PC-9 (cell line): ENCODE measurements at places on chromosomes 4 and X. TPM values are rescaled to one million over a fixed set of nuclear protein-coding genes. Genes with fewer than 3 reads are reported as not detected.

- peaks cover 14% of the 10 kb centered on the region for H3K4me1 ChIP-seq
- H3K27ac ChIP-seq, result no peak overlapping the region
- no peaks in the 10 kb centered on the region for H3K36me3 ChIP-seq
Measured at GRCh38 chr4:129362691-129363274, 266.8 kb downstream of the C4orf33 start.

DNA sequence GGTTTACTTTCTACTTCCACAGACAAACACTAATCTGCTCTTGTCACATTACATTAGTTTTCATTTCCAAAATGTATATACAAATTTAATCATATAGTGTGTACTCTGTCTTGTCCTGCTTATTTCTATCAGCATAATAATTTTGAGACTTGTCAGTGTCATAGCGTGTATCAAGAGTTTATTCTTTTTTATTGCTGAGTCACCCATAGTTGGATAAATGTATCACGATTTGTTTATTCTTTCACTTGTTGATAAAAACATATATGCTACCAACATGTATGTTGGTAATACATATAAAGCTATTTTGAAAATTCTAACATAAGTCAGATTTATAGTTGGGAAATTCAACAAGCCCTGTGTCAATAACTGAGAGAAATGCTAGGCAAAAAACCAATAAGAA lies 261.2 kb downstream of the TRAM1L1 start:
- no peak for DNase-seq
- H3K27me3 ChIP-seq, result no peaks in the 10 kb centered on the region
- H3K4me1 ChIP-seq, result no peaks in the 10 kb centered on the region
- H3K27ac ChIP-seq, result no peak overlapping the region
- no peak overlapping the region for H3K4me3 ChIP-seq

Gene NPNT
- 0.20 and 0.48 TPM in 2 replicates for total RNA-seq

DNA sequence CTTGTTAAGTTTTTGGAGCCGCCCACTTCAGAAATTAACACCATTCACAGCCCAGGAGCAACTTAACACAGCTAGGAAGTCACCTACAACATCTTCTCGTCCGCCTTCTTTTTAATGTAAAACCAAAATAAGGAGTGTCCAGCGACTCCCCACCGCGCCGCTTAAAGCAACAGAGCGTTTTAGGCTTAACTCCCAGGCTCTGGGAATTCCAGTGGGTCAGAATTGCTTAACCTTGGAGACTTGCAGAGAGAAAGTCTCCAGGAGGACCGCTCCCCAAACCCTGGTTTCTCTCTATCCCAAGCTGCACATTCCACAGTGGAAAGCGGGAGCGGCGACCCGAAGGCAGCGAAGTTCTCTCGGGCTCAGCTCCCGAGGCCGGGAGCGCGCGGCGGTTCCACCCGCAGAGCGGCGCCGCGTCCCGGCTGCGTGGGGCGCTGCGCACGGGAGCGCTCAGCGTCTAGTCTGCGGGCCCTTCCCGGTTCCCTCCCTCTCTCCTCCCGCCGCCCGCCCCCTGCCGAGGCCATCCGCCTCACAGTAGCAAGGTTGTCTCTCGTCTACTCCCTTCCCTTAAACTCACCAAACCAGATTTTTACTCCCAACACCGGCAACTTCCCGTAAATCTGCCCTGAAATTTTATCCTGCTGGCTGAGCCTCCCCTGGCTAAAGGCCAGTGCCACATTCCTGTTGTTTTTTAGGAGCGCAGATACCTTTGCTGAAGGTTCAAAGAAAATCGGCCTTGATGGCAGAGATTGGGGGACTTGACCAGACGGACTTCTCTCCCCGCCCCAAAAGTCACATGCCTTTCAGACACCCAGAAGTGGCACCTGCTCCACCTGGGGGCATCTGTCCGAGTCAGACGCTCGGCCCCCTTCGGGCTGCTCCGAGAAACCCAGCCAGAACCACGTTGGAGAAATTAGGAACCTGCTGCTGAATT lies at the start of gene RBM47:
Gene RBM47, minus strand, starts transcription at position 464 of the 934 bp plus-strand sequence. CDS start 190,971 bp downstream, outside the sequence.
- peak; percentile 89 for DNase-seq
- peaks cover 44% of the 10 kb centered on the region for H3K4me1 ChIP-seq
- H3K27ac ChIP-seq, result peak within 1 kb of the TSS; percentile 99
- H3K36me3 ChIP-seq, result 0 out of 2 replicates have a peak, but pooled peaks cover 10% of the 10 kb centered on the region

GRCh38 chrX:31331015-31331414 lies 259.2 kb upstream of the FTHL17 start:
- H3K27ac ChIP-seq, result no peak overlapping the region
- H3K27me3 ChIP-seq, result no peaks in the 10 kb centered on the region
- no peaks in the 10 kb centered on the region for H3K36me3 ChIP-seq
- H3K4me3 ChIP-seq, result no peak overlapping the region

GRCh38 chr4:87006426-87006675 lies 71.5 kb downstream of the AFF1 start:
- peak overlapping the region; percentile 85 for H3K27ac ChIP-seq
- DNase-seq, result no peak
- H3K36me3 ChIP-seq, result no peaks in the 10 kb centered on the region
- H3K27me3 ChIP-seq, result no peaks in the 10 kb centered on the region

DNA sequence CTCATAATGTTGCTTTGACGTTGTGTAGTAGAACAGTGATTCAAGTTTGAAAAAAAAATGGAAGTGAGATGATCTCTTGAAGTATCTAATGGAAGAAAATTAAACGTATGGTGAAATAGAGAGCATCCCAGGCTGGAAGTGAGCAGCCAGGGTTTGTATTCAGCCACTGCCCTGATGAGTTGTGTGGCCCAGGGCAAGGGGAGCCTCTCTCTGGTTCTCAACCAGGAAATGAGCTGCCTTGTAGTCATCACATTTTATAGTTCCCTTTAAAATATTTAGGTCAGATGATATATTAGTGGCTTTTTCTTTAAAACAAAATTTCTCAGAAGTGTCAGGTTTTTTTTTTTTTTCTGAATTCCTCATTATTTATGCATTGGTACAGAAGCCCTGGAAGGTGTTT lies 150.3 kb downstream of the GPAT3 start:
- H3K36me3 ChIP-seq, result no peaks in the 10 kb centered on the region
- no peaks in the 10 kb centered on the region for H3K4me1 ChIP-seq
- no peaks in the 10 kb centered on the region for H3K27me3 ChIP-seq
- no peak overlapping the region for H3K27ac ChIP-seq

Gene CFI
- total RNA-seq, result 1.6 and 2.2 TPM in 2 replicates

- no peak overlapping the region for H3K4me3 ChIP-seq
- DNase-seq, result no peak
- no peaks in the 10 kb centered on the region for H3K4me1 ChIP-seq
- no peaks in the 10 kb centered on the region for H3K36me3 ChIP-seq
- no peaks in the 10 kb centered on the region for H3K27me3 ChIP-seq
- H3K27ac ChIP-seq, result no peak overlapping the region
Measured at GRCh38 chr4:20506827-20507226, 193.4 kb upstream of the PACRGL start.

DNA sequence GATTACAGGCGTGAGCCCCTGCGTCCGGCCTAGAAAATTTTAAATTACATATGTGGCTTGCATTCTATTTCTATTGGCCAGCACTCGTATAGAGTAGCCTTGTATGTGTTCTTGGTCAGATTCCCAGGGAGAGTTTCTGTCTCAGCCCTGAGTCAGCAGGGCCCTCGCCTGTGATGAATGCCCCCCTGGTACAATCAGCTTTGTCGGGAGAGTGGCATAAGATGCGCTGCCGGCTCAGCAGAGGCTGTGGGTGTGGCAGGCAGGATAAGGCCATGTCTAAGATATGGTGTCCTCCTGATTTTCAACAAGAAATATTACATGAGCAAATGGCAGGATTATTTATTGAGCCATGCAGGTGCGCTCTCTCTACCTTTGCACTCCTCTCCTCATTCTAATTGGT lies 1.6 kb upstream of the REELD1 start:
- H3K4me3 ChIP-seq, result no peak overlapping the region
- DNase-seq, result no peak
- H3K27ac ChIP-seq, result no peak overlapping the region
- H3K36me3 ChIP-seq, result no peaks in the 10 kb centered on the region
- H3K27me3 ChIP-seq, result no peaks in the 10 kb centered on the region
